ENCODE measurements at places on chromosomes 2 and 18.

- no peak for DNase-seq
Measured at GRCh38 chr2:118440404-118441098, 352.3 kb downstream of the INSIG2 start.

DNA sequence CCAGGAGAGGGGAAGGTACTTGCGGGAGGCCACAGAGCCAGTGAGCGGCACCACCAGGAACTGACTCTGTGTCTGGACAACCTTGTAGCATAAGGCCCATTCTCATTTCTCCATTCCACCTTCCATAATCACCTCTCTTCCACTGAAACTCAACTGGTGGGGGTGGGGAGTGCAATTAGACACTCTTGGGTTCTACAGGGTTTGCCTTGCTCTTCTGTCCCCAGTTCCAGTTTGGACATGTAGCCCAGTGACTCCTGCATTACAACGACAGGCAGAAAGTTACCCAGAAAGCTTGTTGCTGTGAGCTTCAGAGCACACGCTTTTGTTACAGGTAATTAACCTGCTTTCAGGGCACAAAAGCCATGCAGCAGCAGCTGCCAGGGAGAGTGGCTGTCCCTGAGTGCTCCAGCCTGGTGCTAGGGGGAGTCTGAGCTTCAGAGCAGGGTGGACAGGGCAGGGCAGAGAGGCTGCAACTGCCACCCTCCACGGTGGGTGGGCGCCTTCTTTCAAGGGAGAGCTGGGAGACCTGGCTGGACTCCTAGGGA lies 65.2 kb downstream of the COPS8 start:
- no peak for DNase-seq

- peak; percentile 37 for DNase-seq
Measured at GRCh38 chr2:102358496-102358895, 2.9 kb downstream of the IL18R1 start.

DNA sequence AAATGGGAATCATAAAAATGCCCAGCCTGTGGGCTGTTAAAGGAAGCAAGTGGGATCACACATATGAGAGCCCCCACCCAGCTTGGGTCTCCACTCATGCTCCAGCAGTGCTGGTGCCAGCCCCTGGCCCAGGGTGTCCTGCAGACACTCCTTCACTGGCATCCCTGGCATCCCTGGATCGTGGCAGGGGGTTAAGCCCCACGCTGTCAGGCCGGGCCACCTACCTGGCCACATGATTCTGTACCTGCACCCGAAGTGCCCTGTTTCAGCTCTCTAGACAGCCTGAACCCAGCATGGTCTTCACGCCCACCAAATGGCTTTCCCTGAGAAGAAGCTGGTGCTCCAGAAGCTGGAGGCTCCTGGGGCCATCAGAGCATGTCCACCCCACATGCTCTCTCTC lies 137.4 kb downstream of the INHBB start:
- no peak for DNase-seq

DNA sequence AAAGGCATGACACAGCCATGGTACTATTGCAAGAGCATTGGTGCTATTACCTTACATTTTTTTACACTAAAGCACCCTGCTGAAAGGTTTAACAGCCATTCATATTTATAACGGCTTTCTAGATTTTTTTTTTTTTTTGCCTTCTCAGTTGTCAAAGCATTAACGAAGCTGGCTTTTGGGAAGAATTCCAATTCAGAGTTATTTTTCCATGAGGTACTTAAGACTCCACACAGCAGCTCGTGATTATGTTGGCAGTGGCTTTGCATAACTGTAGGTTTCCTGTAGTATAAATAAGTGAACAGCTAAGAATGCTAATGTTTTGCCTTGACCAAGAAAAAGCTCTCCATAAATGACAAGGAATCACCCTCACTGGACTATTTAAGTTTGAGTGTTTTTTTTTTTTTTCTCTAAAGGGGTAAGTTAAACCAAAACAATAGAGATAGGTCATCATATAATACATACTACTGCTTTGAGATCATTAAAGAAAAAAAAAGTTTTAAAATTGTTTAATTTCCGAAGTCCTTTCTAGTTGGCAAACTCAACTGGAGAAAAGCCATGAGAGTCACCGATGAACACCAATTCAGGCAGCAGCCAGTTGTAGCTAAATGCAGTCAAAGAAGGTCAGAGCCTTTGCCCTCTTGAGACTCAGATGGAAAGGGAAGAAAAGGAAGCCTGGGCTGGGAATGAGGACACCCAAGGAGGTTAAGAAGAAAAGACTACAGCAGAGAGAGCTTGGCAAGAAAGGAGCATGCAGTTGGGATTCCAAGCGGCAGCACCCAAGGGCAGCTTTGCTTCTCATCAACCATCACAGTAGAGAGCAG lies 187.4 kb upstream of the NCKAP5 start:
- no peak for DNase-seq

GRCh38 chr2:162710287-162710890 lies 128.2 kb downstream of the KCNH7 start:
- DNase-seq = no peak

DNA sequence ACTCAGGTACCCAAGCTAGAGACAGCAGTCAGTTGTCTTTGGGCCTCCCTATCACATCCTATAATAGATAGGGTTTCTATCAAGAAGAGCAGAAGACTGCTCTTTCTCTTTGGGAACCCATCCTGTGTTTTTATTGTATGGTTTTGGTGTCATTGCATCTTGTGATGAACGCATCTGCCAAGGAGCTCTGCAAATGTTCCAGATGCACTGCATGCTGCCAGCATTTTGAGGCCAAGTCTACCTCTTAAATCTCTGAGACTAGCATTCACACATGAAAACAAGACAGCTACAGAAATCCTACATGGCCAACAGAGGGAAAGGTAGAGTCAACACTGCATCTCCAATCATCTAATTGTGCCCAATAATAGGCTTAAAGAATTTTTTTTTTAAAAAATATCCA lies 14.0 kb downstream of the SEMA4F start:
- DNase-seq = no peak

DNA sequence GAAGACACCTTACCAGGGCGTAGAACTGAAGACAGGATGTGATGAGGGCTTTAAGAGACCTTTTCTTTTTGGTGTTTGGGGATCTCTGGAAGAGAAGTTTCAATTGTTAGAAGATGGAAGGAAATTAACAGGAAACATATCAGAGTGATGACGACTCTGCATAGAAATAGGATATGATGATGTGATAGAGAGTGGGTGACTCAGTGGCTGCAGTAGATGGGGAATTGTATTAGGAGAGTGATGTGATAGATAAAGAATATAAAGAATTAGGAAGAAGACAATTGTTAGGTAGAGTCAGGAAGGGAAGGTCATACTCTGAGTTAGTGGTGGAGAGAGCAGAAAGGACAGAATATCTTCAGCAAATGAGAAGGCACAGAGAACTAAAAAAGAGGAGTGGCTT lies 593.9 kb downstream of the NYAP2 start:
- no peak for DNase-seq

- DNase-seq = no peak
Measured at GRCh38 chr18:13257361-13257980, 38.9 kb downstream of the LDLRAD4 start.

GRCh38 chr2:235414422-235414821 lies 79.4 kb upstream of the AGAP1 start:
- DNase-seq = no peak

- no peak for DNase-seq
Measured at GRCh38 chr18:27704736-27705361, 472.1 kb downstream of the CDH2 start.

- DNase-seq = no peak
Measured at GRCh38 chr2:111236025-111236424, 115.3 kb downstream of the BCL2L11 start.

DNA sequence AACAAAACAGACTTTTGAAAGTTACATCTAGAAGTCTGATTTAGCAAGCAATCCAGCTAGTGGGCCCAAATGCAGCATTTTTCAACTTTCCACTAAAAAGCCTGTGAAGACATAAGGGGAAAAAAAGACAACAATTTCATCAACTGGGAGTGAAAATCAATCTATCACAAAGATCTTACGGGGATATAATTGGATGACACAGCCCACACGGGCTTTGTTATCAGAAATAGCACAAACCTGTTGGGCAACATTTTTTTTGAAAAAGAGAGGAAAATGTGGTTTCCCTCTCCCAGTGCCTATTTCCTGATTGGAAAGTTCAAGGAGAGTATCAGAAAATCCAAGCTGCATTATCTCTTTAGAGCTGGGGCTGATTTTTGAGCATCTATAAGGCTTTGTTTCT lies 132.7 kb downstream of the EVA1A start:
- DNase-seq = no peak

DNA sequence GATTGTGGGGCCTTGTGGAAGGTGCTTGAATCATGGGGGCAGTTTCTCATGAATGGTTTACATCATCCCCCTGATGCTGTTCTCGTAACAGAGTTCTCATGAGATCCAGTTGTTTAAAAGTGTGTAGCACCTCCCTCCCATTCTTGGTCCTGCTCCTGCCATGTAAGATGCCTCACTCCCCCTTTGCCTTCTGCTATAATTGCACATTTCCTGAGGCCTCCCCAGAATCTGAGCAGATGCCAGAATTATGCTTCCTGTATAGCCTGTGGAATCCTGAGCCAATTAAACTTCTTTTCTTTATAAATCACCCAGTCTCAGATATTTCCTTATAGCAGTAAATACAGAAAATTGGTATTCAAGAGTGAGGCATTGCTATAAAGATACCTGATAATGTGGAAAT lies 15.6 kb upstream of the WDR75 start:
- DNase-seq = no peak

GRCh38 chr2:229798446-229799155 lies 84.2 kb upstream of the DNER start:
- no peak for DNase-seq

- DNase-seq = no peak
Measured at GRCh38 chr2:287471-287885, 413 bp downstream of the ALKAL2 start.

DNA sequence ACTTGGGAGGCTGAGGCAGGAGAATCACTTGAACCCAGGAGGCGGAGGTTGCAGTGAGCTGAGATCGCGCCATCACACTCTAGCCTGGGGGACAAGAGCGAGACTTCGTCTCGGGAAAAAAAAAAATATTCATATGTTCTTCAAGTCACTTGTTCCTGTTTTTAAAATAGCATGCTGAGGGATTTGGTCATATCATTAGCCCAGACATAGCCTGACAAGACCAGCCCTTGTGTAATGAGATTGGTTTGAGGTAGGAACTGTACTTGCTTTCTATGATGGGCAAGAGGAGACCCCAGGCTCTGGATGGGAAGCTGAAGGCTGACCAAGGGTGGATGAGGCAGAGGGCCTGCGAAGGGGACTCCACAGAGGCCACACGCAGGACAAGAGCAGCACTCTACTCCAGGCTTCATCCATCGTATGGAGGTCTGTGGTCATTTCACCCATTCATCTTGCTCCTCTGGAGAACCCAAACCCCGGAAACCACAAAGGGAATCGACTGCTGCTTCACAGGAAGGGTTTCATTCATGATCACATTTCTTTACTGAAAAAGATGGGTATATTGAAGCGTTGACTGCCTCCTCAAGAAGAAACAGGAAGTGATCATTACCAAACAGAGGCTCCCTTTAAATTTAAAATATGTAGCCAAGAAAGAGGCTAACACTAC lies 87.1 kb upstream of the ZNF397 start:
- no peak for DNase-seq

DNA sequence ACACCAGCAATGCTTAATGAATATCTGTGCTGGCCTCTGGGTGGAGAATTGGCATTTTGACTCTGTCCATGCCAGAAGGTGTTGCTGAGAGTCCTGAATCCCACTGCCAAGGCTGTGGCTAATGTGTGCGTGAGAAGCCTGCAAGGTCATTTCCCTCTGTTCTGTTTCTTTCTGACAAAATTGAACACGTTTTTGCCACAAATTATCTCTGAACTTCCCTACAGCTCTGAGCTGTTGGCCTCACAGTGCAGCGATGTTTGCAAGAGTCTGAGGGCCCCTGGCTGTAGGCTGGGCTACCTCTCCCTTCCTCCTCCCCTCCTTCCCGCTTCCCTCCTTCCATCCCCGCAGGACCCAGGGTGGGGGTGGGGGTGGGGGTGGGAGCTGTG lies 154.1 kb upstream of the HS6ST1 start:
- DNase-seq = no peak

- DNase-seq = no peak
Measured at GRCh38 chr2:47041063-47041462, 114.0 kb downstream of the STPG4 start.

- no peak for DNase-seq
Measured at GRCh38 chr2:165958313-165958960, 4.9 kb upstream of the TTC21B start.

DNA sequence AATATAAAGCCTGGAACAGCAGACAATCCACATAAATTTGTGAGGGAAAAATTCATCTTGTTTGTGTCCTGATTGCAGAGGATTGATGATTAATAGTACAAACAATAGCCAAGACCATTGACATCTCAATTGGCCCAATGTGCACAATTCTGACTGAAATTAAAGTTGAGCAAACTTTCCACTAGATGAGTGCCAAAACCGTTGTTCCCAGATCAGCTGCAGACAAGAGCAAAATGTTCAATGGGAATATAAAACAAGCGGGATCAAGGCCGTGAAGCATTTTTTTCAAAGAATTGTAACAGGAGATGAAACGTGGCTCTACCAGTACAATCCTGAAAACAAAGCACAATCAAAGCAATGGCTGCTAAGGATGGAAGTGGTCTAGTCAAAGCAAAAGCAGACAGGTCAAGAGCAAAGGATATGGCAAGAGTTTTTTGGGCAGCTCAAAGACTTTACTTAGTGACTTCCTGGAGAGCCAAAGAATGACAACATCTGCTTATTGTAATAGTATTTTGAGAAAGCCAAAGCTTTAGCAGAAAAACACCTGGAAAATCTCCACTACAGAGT lies 55.9 kb upstream of the KIF5C start:
- DNase-seq = no peak

GRCh38 chr2:124978597-124978996 lies 953.5 kb downstream of the CNTNAP5 start:
- DNase-seq = no peak

DNA sequence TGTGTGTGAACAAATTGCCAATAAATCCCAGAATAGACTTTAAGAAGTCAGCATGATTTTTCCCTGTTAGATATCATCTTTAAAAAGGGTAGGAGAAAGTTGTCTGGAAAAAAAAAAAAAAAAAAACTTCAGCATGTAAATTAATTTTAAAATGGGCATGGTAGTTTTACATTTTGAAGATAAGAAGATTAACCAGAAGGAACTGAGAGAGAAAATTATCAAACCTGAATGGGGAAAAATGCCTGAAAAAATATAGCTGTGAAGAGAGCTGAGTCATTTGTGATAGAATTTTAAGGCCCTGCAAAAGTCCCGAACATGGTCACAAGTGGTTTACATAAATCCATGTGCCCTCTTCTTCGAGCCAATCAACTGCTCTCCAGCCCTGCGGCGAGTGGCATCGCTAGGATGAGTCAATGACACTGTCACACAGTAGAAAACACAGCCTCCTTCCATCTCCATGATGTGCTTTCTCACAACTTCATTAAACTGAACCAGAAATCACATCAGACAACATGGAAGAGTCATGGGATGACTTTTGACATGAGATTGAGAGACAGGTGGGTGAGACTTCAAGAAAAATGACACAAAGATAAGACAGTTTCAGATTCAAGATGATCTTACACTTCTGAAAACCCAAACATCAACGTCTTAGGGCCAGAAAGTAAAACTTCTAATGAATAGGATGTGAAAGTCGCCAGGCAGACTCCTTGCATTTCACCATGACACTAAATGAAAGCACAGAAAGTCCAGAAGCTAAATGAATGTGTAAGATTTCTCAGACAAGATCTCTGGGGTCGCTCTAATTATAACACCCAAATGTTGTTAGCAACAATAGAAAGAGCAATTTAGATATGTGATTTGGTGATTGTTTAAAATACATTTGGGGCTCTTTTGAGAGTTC lies 273.0 kb upstream of the ID2 start:
- peak; percentile 65 for DNase-seq

Data from CD4-positive, alpha-beta T cell treated with Interleukin-15 for 4 hours (primary cell).